ENCODE measurements at places on chromosomes 2 and 18.

- DNase-seq, result peak; percentile 38
These were observed 1.5 kb downstream of the NDC80 start for GRCh38 chr18:2572892-2573291.

DNA sequence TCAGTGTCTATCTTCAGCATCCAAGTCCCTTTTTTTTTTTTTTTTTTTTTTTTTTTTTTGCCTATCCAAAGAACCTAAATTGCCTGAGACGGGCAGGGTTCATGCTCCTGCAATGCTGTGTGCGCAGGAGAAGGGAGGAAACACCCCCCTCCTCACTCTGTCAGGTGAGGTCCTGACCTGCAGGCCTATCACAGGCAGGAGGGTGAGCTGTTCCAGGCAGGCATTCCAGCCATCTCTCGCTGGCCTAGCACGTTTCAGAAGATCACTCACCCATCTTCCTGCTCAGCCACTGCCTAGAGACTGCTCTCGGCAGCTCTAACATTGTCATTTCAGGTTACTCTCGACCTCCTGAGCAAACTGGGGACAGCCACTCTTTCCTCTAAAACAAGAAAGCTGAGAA, 48.4 kb upstream of the LAPTM4A start:
- no peak for DNase-seq

GRCh38 chr2:60867848-60868247, 13.5 kb upstream of the REL start:
- DNase-seq, result no peak

- no peak for DNase-seq
These were observed 103.5 kb downstream of the ANKRD44 start for GRCh38 chr2:197207106-197207505.

- DNase-seq, result peak; percentile 65
These were observed 686 bp upstream of the PNO1 start for GRCh38 chr2:68157002-68157401.

GRCh38 chr18:58533766-58534165, 95.1 kb downstream of the ALPK2 start:
- no peak for DNase-seq

GRCh38 chr2:60836491-60836890, 44.9 kb upstream of the REL start:
- no peak for DNase-seq

- DNase-seq, result no peak
These were observed 97.2 kb upstream of the GPR45 start for GRCh38 chr2:105144152-105144940.

DNA sequence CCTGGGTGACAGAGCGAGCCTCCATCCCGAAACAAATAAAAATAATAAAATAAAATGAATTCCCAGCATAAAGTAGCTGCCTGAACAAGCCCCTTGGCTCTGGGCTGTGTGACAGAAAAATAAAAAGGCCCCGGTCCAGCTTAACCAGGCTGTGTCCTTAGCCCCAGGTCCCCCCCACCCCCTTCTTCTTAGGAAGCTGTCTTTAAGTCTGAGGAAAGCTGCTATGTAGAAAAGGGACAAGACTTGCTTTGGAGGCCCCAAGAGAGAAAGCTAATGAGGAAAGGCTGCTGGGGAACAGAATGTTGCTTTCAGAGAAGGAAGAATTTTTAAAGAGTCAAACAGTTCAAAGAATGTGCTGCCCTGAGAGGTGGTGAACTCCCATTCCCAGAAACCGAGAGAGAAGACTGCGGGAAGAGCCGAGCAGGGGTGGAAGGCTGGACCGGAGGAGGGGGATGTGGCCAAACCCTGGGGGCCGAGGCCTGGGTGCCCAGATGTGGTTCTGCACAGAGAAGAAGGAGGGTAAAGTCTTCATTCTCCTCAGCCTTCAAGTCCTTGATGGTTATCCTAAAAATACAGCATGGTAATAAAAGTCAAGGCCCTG, 61.9 kb downstream of the CENPO start:
- DNase-seq, result peak; percentile 50

GRCh38 chr18:63762518-63762917, 12.7 kb upstream of the SERPINB7 start:
- DNase-seq, result peak; percentile 85

Data from adipocyte (in vitro differentiated cells).